Cardiac septum (tissue), 1 donor: ENCODE measurements at places on chromosomes 4 and X. TPM values are rescaled to one million over a fixed set of nuclear protein-coding genes. Genes with fewer than 3 reads are reported as not detected.

The MAMLD1 gene
- total RNA-seq, result 2.6 TPM

The GPR143 gene
- total RNA-seq, result not detected

The MFAP3L gene
- 1.2 TPM for total RNA-seq

The ZCCHC18 gene
- total RNA-seq, result 3.7 TPM

The AP1S2 gene
- total RNA-seq, result 198 TPM

The C4orf46 gene
- total RNA-seq, result 3.0 TPM

The PNMA3 gene
- total RNA-seq, result 0.48 TPM

The SLC26A1 gene
- total RNA-seq, result 0.22 TPM

The NLGN4X gene
- total RNA-seq, result 2.0 TPM

The SMR3B gene
- total RNA-seq, result not detected

The OPHN1 gene
- 4.7 TPM for total RNA-seq

The DHX15 gene
- 62.6 TPM for total RNA-seq

The GAGE12J gene
- total RNA-seq, result not detected

The PPP1R2C gene
- not detected for total RNA-seq

The PRPS1 gene
- 22.7 TPM for total RNA-seq

The DCUN1D4 gene
- 46.0 TPM for total RNA-seq

The KCTD8 gene
- 0.67 TPM for total RNA-seq

The HTN1 gene
- total RNA-seq, result not detected

The SPANXB1 gene
- total RNA-seq, result not detected

The IBSP gene
- total RNA-seq, result not detected
